ENCODE measurements at places on chromosomes 11 and 22. TPM values are rescaled to one million over a fixed set of nuclear protein-coding genes. Genes with fewer than 3 reads are reported as not detected.

DNA sequence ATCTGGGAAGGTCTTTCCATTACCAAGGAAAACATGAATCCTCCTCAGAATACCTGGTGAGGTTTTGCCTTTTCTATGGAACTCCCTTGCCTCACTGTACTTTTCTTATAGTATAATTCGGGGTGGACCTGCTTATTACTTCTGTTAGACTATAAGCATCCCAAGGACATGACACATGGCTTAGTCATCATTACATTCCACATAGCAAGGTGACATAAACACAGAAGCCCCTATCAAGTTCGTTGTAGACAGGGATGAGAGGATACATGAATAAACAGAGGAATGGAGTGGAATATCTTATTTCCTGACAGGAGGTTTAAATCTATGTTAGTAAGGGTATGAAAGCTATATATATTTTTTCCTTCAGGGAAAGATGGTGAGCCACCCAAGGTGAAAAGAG is 532.2 kb upstream of the CCDC90B start:
- DNase-seq = no peak

GRCh38 chr11:123454060-123454651 is 24.1 kb downstream of the GRAMD1B start:
- no peak for DNase-seq

- DNase-seq = no peak
Observed at GRCh38 chr22:28068826-28069225, 149.8 kb upstream of the PITPNB start.

DNA sequence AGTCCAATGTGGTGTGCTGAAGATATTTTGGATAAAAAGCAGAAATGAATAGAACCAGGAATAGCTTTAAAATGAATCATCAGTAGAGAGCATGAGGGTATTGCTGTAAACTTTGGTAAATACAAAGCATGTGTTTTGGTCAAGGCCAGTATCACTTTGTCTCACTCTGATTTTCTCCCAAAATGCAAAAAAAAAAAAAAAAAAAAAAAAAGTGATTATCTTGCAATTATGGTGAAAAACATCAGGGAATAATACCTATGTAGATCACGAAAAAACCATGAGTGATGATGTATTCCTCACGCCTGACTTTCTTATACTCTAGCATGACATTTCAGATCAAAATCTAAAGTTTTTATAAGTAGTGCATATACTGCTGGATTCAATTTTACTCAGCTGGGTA is 897.9 kb upstream of the FAT3 start:
- DNase-seq = no peak

DNA sequence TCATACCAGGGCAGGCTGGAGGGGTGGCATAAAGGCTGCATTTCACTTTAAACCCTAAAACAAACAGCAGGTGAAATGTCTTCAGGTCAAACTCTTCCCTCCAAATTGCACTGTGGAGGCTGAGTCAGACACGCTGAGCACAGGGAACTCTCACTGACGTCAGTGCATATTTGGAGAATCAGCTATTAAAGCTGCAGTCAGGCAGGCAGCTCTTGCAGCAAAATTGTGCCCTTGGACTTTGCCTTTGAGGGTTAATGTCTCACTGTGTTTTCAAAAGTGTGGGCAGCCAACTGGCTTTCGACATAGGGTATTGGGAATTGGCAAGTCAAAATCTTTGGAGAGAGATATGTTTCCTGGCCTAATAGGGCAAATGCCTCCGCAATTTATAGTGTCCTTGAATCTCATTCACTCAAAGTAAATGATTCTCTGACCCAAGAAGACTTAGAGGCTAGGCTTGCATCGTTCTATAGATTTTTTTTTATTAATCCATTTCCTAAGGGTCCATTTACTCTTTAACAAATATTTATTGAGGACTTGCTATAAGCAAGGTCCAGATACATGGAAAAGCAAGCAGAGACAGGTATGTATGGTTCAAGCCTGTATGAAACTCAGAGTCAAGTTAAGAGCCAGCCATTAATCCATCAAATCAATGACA is 27.7 kb upstream of the SMCO4 start:
- DNase-seq = peak; percentile 25

DNA sequence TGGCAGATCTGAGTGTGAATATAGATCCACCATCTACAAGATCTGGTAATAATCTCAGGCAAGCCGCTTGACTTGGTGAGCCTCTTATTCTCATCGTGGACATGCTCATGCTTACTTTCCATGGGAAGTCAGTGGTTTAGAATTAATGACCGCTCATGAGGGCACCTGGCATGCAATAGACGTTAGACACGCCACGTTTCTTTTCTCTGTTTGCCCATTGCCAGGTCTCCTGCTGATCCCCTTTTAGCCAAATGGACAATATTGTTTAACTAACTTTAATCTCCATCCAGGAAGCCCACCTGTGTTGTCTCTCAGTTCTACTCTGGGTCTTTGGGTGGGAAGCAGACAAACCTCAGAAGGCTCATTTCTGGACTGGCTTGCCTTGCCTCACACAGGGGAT is 439.1 kb downstream of the ETS1 start:
- no peak for DNase-seq

DNA sequence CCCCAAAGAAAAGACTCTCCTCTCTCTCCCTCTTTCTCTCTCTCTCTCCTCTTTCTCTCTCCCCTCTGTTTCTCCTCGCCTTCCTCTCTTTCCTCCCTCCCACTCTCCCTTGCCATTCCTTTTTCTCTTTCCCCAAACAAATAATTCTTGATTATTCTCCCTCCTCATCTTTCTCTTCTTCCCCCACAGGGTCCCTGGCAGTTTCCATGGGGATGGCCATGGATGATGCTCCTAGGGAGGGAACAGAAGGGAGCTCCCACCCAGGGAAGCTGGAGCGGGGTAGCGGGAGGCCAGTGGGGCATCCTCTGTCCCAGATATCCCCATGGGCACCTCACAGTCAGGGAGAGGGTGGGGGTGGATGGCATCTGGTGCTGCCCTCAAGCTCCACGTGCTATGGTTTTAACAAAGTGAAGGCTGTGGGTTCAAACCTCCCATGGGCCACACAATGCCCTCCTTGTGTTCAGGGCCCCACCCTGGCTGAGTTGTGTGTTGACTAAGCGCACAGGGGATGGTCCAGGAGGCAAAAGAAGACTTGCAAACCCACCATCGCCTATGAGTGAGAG is 266.4 kb downstream of the BUD13 start:
- no peak for DNase-seq

DNA sequence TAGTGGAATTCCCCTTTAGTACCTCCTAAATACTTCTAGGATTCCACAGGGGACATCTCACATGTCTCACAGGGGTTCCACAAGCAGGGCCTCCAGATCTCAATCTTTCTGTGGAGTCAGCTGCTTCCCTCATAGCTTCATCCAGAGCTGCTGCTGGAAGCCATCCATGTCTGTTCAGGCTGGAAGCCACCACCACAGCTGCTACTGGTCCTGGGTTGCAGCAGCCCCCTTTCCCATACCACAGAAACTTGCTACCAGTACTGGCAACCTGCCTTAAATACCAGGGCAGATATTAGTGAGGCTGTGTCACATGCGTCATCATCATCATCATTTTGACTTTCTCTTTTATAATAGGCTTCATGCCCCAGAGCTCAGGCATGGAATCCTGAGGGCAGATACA is 242.7 kb upstream of the NCAM1 start:
- DNase-seq = no peak

GRCh38 chr11:2728128-2728662 is 28.4 kb upstream of the KCNQ1OT1 start:
- DNase-seq = no peak

DNA sequence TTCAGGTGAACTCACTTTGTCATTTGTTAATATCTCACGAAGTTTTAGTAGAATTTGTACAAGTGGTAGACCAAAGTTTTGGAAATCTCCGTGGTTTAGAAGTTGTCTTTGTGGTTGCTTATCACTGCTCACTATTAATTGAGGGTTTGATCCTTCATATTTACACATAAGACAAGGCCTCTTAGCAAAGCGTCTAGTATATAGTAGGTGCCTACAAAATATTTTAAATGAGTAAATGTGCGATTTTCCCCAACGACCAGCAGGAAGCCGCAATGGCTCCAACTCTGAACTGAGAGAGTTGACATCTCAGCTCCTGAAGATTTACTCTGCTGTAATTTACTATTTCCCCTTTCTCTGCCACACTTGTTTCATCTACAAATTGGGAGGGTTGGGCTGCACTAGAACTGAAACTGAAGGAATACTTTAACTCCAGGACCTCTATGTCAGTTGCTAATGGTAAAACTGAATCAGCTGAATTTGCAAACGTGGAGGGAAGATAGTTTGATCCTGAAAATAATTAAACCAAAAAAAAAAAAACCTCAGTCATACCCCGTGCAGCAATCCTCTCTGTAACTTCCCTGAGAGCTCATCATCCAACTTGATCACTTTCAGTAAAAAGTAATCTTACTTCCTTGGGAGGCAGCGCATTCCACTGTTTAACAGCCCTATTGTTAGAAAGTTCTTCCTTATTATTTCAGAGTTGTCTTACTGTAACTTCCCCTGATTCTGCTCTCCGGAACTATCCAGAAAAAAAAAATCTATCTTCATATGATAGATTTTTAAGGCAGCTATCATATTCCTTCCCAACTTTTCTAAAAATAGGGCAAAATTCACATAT is 1.3 kb upstream of the SBF2 start:
- no peak for DNase-seq

DNA sequence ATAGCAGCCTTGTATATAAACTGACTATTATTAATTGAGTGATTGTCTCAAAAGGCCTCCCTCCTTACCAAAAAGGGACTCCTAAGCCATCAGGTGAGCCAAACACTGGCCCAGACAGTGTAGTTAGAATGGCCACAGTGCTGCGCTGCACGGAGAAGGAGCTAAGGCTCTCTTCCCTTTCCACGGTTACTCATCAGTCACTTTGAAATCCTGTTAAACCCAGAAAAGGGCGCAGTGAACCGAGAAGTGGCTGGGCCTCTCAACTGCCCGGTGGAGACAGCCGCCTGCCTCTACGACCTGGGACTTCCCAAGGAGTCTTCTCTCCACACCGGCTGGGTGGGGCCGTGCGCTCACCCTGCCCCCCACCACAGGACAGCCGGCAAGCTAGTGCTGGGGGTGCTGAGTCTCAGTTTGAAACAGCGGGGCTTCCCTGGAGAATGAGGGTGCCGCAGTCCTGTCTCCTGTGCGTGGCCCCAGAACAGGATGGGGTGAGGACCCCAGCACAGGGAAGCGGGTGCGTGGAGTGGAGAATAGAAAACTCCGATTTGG is 1.3 kb downstream of the MYH9 start:
- DNase-seq = no peak

DNA sequence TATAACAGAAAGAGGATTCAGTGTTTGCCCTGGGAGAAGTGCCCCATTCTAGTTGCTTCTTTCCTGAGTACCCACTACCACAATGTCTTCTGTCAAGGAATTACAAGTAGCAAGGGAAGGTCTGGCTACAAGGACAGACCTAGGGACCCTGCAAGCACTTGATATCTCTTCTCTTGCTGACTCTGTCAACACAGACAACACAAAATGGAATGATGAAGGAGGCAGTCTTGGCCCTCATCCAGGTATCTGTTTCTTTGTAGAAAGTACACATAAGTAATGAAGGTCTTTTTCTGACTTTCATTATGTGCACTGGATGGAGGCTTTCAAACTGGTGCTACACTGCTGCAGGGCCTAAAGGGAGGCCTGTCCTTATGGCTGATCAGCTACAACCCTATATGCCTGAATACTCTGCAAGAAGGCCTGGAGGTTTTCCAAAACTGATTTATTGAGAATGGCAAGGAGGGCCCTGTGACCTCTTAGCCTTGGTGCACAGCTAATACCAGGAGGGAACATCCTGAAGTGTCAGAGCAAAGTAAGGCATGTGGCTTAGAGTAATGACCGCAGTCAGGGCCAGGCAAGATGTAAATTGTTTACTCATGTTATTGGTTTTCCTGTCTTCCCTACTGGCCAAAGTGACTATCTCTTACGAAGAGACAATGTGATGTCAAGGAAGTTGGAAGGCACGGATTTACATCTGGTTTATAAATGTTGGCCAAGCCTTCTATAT is 31.2 kb downstream of the GAB2 start:
- no peak for DNase-seq

DNA sequence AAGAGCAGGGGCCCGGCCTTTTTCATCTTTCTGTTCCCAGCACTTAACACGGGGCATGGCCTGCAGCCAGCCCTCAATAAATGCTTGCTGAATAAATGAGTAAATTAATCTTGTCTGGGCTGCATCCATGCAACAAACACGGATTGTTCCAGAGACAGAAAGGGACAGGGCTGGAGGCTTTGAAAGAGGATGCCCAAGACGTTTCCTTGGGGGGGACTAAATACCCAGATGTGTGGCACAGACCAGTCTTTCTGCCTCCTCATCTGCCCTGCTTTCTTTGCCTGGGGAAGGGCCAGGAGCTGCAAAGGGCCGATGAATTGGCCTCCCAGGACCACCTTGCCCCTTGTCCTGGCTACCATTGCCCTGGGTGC is 40.4 kb downstream of the SHISAL1 start:
- no peak for DNase-seq

DNA sequence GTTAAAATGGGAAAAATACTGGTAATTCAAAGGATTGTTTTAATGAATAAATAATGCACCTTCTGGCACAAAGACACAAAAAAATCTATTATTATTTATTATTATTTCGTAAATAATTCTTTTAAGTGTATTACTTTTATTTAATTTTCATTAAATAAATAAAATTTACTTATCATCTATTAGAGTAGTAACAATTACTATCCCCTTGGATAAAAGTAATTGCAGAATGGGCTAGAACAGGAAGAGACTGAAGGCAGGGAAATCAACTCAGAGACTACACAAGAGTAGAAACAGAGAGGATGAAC is 23.0 kb downstream of the OR8B12 start:
- DNase-seq = no peak

DNA sequence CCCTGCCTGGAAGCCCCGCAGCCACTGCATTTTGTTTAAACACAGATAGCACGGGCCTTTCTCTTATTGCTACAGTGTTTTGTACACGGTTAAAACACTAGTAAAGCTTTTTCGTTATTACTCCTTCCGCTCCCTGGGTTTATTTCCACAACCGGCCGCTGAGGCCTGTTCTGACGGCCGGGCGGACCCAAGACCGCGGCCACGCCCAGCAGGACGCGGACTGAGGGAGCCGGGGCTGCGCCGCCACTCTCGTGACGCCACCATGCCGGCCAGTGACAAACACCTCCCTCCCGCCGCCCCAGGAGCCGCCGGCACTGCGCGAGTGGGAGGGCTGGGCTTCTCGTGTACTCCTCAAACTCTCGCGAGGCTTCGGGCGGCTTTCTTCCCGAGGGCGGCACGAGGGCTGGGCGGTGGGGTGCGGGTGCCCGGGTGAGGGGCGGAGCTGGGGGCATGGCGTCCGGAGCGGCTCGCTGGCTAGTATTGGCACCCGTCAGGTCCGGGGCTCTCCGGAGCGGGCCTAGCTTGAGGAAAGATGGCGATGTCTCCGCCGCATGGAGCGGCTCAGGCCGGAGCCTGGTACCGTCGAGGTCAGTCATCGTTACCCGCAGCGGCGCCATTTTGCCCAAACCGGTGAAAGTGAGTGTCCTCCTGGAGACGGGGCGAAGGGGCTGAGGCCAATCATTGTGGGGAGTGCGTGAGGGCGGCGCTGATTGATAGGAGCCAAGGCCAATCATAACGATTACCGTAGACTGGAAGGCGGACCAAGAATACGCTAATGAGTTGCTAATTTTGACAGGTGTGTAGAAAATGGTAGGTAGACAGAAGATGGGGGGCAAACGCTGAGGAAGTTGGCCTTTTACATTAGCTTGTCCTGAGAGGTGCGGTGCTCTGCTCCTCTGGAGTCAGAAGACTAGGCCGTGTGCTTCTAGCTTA is at the start of gene SMDT1:
TSS of gene SMDT1 (plus strand) at position 382 of the 933 bp plus-strand sequence. CDS start at position 451, 69 bp downstream.
- DNase-seq = peak; percentile 100

MTCH2 gene
- total RNA-seq = 103 TPM

PLA2G6 gene
- 11.0 TPM for total RNA-seq

C11orf86 gene
- total RNA-seq = not detected

GUCY1A2 gene
- 8.6 TPM for total RNA-seq

SLC22A12 gene
- total RNA-seq = not detected

GGTLC3 gene
- not detected for total RNA-seq

WNT11 gene
- 12.0 TPM for total RNA-seq

USH1C gene
- total RNA-seq = not detected

FBXO3 gene
- total RNA-seq = 60.8 TPM
